ENCODE measurements at places on chromosomes 16 and 17.

DNA sequence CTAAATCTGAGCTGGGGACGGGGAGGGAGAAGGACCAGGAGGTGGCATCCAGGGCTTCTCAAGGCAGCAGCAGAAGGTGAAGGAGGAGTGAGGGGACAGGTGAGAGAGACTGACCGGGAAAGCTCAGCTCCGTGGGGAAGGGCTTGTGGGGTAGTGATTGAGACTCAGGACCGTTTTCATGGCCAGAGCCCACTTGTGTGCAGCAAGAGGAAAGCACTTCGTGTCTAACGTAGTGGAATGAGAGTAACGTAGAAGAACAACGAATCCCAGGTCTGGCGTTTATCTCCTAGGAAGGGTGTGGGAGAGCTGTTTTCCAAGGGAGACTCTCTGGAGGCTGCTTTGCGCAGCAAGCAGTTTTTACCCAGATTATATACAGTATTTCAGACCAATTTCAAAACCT is 1.3 kb upstream of the CDH3 start:
- DNase-seq, result no peak

DNA sequence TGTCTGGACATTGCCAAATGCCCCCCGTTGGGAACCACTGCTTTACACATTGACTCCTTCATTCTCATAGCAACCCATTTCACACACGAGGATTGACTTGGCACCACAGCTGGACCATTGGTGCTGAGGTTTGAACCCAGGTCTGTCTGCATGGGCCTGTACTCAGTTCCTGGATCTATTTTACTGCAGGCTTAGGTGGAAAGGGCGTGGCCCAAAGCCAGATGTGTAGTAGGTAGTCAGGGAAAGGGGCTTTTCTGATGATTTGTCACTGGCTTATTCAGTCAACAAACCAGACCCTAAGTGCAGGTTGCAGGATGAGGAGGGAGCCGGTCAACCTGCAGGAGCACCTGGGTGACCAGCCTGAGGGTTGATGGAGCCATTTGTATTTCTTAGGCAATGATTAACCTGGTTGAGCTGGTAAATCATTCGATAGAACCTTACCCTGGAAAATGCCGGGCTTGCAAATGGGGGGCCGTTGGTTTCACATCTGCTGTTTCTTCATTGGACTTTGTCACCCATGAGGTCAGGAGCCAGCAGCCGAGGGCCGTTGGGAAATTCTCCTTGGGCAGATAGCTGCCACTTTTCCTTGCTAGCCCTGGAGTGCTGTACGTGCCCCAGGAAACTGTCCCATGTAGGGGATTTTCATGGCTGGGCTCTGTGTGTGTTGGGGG is 104.4 kb downstream of the CMIP start:
- no peak for DNase-seq

- no peak for DNase-seq
Observed at GRCh38 chr16:3183445-3184139, 4.4 kb upstream of the OR1F1 start.

DNA sequence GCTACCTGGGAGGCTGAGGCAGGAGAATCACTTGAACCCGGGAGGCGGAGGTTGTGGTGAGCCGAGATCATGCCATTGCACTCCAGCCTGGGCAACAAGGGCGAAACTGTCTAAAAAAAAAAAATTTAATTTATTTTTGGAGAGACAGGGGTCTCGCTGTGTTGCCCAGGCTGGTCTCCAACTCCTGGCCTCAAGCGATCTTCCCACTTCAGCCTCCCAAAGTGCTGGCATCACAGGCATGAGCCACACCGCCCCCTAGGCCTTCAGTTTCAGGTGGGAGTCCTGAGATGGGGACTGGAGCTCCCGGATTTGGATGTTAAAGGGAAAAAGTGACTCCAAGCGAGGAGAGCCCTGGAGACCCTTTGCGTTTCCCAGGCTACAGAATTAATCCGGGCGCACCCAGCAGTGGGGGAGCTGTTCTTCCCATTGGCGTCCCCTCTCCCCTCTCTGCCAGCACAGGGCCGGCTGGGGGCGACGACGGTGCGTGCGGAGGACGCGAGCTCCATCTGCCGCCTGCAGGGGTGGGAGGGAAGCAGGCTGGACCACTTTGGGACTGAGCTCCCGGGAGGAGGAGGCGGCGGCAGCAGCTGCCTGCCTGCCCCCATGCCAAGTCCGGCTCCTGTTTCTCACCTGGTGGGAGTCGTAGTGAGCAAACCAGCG is 49.3 kb upstream of the USP7 start:
- DNase-seq, result no peak

- DNase-seq, result no peak
Observed at GRCh38 chr16:57525761-57526160, 10.6 kb downstream of the CCDC102A start.

DNA sequence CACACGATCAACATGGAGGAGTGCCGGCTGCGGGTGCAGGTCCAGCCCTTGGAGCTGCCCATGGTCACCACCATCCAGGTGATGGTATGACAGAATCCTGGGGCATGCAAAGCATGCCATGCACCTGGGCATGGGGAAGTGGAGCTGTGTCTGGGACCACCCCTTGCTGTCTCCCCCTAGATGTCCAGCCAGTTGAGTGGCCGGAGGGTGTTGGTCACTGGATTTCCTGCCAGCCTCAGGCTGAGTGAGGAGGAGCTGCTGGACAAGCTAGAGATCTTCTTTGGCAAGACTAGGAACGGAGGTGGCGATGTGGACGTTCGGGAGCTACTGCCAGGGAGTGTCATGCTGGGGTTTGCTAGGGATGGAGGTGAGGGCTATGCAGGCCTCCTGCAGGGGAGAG is 6.7 kb downstream of the IFI35 start:
- no peak for DNase-seq

DNA sequence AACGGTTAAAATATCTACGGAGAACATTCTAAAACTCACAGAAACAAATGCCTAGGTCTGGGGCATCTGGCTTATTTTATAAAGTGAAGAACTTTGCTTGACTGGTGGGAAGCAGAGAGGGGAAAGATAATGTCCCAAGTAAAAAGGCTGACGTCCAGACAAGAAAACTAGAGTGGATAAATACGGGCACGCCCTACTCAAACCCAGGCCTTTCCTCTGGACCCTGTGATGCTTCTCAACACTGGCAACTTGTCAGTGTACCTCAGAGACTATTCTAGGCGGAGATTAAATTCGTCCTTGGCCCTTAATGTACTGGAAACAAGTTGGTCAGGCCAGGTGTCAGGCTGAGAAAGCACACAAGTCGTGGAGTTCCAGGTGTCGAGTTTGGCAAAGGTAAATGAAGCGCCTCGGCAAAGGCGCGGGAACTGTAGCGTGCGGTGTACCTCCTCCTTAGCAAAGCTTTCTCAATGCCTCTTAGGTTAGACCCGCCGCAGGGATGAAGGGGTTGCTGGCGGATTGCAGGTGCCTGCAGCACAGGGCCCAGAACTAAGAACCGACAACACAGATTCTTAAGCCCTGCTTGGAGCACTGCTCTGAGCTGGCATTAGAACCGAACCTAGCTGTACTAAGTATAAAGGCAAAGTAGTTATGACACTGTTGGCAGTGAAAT is 668 bp upstream of the UNK start:
- no peak for DNase-seq

DNA sequence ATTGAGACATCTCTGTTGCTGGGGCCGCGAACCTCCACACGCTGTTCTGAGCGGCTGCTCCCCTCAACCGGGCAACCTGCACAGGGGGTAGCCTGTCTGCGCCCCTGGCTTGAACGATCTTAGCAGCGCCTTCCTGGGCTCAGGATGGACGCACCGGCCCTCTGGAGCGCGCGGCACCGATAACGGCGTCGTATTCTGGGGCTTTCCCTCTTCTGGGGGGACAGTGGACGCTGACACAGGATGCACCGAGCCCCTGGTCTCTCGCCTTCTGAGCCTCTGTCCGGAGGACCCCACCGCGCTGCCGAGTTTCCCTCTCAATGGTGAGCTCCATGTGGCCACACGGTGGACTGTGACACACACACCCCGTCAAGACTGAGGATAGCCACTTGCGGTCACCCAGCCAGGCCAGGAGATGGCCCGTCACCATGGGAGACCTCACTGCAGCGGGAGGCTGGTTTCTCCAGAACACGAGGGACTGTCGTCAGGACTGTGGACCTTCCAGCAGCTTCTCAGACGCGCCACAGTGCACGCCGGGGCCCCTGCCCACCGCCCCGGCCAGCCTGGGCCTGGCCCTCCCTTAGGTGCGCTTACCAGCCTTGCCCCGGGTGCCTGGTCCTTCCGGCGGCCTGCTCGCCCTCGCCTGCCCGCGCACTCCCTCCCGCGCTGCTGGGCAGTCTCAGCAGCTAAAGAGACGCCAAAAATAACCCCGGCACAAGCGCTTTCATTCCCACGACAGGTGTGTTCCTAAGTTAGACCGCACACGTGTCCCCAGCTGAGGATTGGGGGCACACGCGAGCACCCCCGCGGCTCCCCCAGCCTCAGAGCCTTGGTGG is 30.0 kb upstream of the PABPN1L start:
- DNase-seq, result no peak

DNA sequence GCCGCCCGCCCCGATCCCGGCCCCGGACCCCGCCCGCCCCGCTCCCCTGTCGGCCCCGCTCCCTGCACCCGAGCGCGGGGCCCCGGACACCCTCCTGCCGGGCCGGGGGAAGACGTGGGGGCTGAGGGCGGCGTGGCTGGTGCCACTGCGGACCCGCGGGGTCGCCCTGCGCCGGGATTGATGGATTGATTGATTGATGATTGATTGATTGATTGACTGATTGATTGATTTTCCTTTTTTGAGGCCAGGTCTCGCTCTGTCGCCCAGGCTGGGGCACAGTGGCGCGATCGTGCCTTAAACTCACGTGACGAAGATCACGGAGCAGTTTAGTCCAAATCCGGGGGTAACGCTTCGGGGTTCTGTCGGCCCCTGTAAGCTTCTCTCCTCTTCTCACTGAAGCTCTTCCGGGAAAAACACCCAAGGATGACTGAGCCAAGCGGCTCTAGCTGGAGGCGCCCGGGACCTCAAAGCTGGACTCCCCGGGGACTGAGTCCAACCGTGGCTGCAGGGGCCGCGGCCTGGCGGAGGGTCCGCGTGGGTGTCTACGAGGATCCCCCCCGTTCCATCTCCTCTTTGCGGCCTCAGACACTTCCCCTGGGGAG is 40.2 kb upstream of the BHLHA9 start:
- no peak for DNase-seq

- no peak for DNase-seq
Observed at GRCh38 chr17:61496174-61496956, 44.1 kb downstream of the TBX4 start.

DNA sequence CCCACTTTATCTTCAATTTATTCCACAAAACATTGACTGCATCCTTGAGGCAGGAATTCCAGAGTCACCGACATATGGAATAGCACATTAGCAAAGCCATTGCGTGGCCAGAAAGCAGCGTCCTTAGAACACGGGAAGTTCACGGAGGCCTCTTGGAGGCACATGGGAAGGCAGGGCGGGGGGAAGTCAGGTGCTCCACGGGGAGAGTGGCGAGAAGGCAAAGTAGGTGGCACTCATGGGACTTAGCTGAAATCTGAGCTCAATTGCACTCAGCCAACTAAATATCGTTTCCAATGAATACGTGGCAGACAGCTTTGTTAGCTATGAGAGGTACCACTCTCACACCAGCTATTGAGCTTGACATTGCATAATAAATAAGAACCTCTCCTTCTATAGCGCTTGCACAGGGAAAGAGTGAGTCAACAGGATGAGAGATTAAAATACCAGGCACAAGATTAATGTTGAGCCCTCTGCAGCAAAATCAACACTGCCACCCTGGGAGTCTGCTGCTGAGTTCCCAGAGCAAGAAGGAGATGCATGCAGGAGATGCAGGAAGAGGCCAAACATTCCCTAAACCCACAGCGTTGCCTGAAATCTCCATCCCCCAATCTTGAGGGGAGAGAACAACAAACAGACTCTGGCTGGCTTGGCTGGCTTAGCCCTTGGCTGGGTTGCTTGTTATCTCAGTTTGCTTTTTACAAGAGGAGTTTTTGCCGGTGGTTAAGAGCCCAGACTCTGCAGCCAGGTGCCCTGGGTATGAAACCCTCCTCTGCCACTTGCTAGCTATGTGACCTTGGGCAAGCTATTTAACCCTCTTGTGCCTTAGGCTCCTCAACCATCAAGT is 28.8 kb downstream of the ABCC12 start:
- DNase-seq, result no peak

- DNase-seq, result no peak
Observed at GRCh38 chr17:7084088-7084487, 4.0 kb upstream of the CLEC10A start.

DNA sequence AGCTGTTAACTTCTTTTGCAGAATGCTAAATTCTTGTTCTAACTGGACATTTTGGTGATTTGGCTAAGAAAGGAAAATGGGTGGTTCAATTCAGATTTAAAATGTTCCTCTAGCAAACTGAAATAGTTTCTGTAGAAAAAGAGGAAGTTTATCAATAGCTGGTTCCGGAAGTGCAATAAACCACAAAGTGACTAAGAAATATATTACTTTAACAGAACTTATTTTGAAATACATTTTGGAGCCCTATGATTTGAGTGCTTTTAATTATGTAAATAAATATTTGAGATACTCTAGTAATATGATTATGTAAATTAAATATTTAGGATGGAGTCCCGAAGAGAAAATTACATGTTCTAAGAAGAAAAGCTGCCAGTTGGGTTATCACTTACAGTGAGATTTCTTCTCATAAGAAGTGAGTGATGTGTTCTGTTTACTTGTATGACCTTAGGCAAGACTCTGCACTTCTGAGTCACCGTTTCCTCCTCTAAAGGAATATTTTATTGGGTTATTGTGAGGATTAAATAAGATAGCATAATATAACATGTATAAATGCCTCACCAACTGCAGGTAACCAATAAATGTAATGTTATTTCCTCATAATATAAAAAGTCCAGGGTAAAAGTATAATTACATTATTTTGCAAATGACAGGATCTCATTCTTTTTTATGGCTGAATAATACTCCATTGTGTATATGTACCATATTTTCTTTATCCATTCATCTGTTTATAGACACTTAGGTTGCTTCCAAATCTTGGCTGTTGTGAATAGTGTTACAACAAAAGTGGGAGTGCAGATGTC is at the start of gene EVI2B:
EVI2B (minus strand) TSS at position 73 of the 800 bp plus-strand sequence. CDS start 8,445 bp downstream, outside the sequence.
- no peak for DNase-seq

- DNase-seq, result peak; percentile 15
Observed at GRCh38 chr17:8121681-8122421, 2.1 kb downstream of the HES7 start.

DNA sequence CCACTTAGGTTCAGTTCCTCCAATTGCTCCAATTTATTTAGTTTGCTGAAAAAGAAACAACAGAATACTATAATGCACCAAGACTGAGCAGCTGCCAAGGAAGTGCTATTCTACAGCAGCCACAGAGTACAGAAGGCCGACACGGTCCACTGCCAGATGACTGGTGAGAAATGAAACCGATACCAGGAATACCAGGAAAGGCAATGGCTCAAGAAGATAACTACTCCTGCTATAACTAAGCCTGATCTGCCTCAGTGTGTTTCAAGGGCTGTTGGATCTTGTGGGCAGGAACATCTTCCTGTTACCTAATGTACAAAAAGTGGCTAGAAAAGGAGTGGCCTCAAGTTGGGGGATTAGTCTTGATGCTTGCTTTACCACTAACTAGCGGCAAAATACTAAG is 32.8 kb downstream of the MARVELD3 start:
- DNase-seq, result no peak
